NCI-H1105 treated with DMSO at 0.1 percent for 48 hours (cell line): ENCODE measurements at places on chromosomes 4 and X.

DNA sequence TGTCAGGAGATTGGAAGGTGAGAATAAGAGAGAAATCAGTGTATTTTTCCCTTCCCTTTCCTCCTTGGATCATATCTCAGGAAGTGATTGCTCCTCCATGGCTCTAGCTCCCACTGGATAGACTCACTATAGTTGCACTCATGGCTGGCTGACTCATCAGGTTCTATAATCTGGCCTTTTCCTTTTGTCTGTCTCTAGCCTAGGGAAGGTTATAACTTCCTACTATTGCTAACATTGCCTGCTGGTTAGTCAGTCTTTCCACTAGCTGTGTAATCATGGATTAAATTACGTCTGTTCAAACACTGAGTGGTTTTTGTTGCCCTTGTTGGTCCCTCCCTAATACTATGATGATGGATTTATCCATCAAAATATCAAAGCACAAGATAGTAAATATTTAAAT is 195.5 kb upstream of the VEGFC start:
- no peak for DNase-seq

DNA sequence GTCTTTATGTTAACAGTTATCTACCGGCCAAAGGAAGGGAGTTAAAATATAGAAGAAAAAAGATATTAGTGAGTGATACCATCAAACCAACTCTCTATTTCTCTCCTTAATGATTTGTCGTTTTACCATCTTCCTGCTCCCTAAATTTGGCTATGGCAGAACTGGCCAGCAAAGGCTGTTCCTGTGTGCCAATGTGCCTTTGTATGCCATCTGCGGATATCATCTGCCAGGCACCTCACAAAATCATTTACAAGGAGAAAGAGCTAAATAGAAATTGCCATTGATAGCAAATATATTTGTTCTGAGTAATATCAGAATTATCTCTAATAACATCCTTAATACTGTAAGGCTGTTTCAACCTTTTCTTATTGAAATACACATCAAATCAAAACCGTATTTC is 22.4 kb downstream of the GPM6A start:
- DNase-seq = no peak

DNA sequence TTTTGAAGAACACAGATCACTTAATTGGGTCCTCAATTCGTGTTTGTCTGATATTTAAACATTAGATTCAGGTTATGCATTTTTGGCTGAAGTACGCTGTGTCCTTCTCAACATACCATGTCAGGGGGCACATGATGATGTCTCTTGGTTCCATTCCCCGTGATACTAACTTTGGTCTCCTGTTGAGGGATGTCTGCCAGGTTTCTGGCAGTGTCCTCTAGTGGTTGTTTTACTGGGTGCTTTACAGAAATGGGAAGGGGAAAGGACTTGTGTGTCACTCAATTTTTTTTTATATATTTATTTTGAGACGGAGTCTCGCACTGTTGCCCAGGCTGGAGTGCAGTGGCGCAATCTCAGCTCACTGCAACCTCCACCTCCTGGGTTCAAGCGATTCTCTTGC is 58.2 kb downstream of the WWC2 start:
- DNase-seq = no peak

DNA sequence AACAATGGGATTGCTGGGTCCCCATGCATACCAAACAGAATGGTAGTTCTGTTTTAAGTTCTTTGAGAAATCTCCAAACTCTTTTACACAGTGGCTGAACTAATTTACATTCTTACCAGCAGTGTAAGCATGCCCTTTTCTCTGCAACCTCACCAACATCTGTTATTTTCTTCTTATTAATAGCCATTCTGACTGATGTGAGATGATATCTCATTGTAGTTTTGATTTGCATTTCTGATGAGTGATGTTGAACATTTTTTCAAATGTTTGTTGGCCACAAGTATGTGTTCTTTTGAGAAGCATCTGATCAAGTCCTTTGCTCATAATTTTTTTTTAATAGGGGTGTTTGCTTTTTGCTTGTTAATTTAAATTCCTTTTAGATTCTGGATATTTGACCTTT is 41.2 kb upstream of the ZMAT1 start:
- DNase-seq = no peak
